ENCODE measurements at places on chromosomes 4 and X.
A peak's percentile ranks its signal among the peaks of the same experiment; 100 is the strongest.

GRCh38 chr4:34196375-34196774 is 2047.9 kb downstream of the ARAP2 start:
- DNase-seq: no peak

GRCh38 chr4:142900622-142901021 is 54.5 kb upstream of the INPP4B start:
- no peak for DNase-seq

DNA sequence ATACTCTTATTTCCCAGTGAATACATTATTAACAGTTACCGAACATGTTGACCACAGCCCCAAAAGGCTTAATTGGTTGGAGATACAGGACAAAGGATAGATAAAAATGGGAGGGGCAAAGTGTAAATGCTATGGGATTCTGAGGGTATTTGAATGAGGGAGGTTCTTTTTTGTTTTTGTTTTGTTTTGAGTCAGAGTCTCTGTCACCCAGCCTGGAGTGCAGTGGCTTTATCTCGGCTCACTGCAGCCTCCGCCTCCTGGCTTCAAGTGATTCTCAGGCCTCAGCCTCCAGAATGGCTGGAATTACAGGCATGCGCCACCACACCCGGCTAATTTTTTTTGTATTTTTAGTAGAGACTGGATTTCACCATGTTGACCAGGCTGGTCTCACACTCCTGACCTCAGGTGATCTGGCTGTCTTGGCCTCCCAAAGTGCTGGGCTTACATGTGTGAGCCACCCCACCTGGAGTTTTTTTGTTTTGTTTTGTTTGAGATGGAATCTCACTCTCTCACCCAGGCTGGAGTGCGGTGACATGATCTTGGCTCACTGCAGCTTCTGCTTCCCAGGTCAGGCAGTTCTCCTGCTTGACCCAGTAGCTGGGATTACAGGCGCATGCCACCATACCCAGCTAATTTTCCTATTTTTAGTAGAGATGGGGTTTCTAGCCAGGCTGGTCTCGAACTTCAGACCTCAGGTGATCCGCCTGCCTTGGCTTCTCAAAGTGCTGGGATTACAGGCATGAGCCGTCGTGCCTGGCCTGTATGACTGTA is 9.0 kb downstream of the UBE2K start:
- DNase-seq: no peak

- DNase-seq: no peak
Measured at GRCh38 chr4:110900213-110900769, 277.4 kb upstream of the PITX2 start.

- no peak for DNase-seq
Measured at GRCh38 chrX:133403984-133404383, 11.3 kb downstream of the GPC4 start.

DNA sequence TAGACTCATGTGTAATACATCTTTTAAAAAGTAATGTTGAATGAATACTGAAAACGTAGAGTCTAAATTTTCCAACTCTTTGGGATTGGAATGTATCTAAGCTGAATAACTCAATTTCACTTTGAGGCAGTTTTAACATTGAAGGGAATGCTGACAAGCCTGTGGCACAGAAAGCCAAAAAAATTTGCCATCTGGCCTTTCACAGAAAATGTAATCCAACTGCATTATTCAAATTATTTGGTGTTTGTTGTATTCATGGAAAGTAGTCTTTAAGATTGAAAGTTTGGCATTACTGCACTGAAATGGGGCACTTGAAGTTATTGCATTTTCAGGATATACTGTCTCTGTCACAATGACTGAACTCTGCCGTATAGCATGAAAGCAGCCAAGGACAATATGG is 186.9 kb downstream of the FRMPD4 start:
- DNase-seq: no peak

GRCh38 chr4:186807808-186808629 is 84.4 kb upstream of the FAT1 start:
- no peak for DNase-seq

GRCh38 chr4:111960241-111960667 is 185.0 kb upstream of the FAM241A start:
- no peak for DNase-seq

DNA sequence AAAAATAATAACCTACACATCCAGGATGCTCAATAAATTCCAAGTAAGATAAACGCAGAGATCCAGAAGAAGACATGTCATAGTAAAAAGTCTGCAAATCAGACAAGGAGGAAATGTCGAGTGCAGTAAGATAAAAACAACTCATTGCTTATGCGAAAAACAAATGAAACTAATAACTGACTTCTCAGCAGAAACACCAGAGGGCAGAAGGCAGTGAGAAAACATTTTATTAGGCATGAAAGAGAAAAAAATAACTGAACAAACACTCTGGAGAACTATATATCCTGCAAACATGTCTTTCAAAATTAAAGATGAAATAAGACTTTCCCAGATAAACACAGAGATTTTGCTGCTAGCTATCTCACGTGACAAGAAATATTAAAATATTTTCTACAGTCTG is 201.3 kb upstream of the CTSO start:
- DNase-seq: no peak

DNA sequence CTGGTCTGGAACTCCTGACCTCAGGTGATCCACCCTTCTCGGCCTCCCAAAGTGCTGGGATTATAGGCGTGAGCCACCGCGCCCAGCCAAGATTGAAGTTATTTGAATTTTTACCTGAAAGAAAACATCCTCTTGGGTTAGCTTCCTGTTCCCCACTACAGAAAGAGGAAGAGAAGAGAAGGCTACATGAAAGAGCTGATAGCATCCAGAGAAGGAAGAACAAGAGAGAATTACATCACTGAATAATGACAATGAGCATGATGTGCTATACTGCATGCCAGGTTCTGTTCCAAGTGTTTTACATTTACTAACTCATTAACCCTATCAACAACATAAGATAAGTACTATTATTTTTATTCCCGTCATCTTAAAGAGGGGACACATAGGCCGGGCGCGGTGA is 11.5 kb upstream of the TBC1D1 start:
- no peak for DNase-seq

DNA sequence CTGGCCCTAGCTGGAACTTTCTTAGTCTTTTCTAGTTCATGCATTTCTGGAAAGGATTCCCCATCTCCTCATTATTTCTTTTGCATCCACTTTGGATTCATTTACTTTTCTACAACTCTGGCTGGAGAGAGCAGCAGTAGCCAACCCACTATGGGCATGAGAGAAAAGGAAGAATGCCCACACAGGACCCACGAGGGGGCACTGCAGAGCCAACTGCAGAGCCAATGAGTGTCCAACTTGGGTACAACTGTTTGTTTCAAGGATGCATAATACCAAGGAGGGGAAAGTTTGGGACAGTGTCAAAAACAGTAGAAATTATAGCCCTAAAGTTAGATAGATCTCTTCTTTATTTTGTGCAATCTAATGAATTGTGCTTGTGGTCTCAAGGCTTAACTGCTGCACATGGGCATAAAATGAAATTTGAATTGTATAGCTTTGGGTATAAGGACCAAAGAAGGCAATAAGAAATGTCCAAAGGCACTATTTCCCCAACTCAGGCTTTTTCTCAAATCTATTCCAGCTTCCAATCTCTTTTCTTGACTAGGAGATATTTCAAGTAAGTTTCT is 230.6 kb downstream of the NSUN7 start:
- no peak for DNase-seq

- peak; percentile 41 for DNase-seq
Measured at GRCh38 chrX:50813843-50814661, at the start of gene SHROOM4. Gene SHROOM4, minus strand, starts transcription at chrX:50814194. Its CDS starts 176 bp downstream, at chrX:50814018.

GRCh38 chr4:80228460-80228859 is 31.2 kb downstream of the PRDM8 start:
- no peak for DNase-seq

DNA sequence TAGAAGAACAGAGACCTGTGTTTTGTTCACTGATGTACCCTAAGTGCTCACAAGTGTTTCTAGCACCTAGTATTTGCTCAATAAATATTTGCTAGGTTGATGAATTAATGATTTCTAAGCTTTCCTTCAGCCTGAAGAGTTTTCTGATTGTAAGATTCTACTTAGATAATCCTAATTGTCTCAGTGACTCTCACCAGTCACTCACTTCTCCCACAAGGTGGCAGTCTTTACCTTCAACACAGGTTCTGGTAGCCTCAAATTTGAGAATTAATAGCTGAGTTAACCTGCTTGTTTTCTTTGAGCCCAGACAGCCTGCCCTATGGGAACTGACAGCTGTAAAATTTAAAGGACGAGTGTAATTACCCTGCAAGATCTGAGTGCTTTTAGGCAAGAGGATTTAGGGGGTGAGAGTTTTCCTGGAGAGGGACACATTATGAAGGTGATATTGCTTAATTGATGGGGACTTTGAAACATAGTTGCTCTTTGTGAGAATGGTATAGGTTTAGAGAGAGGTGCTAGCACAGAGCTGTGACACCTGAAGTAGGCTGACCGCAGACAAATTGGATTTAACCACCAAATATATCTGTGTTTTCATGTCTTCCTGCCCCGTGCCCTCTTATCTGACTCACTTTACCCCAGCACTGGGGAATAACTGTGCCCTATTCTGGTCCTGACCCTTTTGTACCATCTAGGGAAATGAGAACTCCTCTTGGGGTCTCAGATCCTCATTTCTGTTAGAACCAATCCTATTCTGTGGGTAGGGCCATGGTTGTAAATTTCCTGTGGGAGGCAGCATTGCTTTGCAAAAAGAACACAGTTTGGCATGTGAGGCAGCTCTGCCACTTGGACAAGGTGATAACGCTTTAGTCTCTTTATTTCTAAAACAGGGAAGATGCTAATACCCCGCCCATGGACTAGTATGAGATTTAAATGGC is 27.7 kb downstream of the CD38 start:
- no peak for DNase-seq

DNA sequence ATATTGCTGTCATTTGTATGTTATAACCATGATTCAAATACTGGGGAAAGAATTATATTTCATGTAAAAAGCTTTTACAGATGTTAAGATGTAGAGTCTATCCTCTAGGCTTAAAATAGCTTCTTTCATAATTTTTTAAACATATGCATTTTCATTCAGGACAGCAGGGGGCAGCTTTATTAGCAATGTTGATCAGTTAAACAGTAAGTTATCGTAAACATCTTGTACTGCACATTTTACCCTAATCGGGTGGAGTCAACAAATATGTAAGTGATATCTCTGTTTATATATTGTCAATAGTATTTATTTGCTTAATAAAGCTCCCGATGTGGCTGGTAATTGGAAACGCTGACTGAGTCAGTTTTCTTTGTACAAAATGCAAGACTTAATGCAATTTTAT is 142.5 kb upstream of the MED14 start:
- no peak for DNase-seq

GRCh38 chrX:39613482-39613995 is 484.2 kb downstream of the BCOR start:
- DNase-seq: no peak

- no peak for DNase-seq
Measured at GRCh38 chr4:7168106-7168505, 24.2 kb upstream of the SORCS2 start.

DNA sequence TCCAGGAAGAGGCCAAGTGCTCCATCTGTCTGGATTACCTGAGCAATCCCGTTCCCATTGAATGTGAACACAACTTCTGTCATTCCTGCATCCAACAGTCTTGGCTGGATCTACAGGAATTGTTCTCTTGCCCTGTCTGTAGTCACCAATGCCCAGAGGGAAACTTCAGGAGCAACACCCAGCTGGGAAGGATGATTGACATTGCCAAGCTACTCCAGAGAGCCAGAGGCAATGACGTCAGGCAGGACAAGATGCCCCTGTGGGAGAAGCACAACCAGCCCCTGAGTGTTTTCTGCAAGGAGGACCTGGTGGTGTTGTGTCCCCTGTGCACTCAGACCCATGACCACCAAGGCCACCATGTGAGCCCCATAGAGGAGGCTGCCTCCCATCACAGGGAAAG is 21.3 kb upstream of the TRIM60 start:
- DNase-seq: no peak

Measured in iPS DF 6.9 (cell line).